ENCODE measurements at places on chromosomes 1 and 21. TPM values are rescaled to one million over a fixed set of nuclear protein-coding genes. Genes with fewer than 3 reads are reported as not detected.
A peak's percentile ranks its signal among the peaks of the same experiment; 100 is the strongest.

The B3GALT6 gene
- 22.5 TPM for polyA plus RNA-seq

The SLC25A34 gene
- 2.4 TPM for polyA plus RNA-seq

The SDC3 gene
- polyA plus RNA-seq: 31.2 TPM

The FRRS1 gene
- polyA plus RNA-seq: 10.8 TPM

The UBE2U gene
- polyA plus RNA-seq: 0.42 TPM

The FGGY gene
- polyA plus RNA-seq: 21.4 TPM

The FTCD gene
- 39.2 TPM for polyA plus RNA-seq

The DCST1 gene
- polyA plus RNA-seq: 0.32 TPM

The CR1 gene
- 15.4 TPM for polyA plus RNA-seq

The SLC44A5 gene
- 9.9 TPM for polyA plus RNA-seq

The GBP6 gene
- 0.06 TPM for polyA plus RNA-seq

The PAQR6 gene
- polyA plus RNA-seq: 5.1 TPM

The CACNA1S gene
- polyA plus RNA-seq: 0.44 TPM

GRCh38 chr1:41482001-41482765, 2.3 kb downstream of the EDN2 start:
- no peak for DNase-seq

GRCh38 chr1:248783367-248783766, 27.8 kb upstream of the LYPD8 start:
- DNase-seq: no peak

- DNase-seq: no peak
Observed at GRCh38 chr1:28328228-28328648, 602 bp upstream of the MED18 start.

GRCh38 chr1:91151702-91152101, 129.9 kb upstream of the ZNF644 start:
- DNase-seq: no peak

DNA sequence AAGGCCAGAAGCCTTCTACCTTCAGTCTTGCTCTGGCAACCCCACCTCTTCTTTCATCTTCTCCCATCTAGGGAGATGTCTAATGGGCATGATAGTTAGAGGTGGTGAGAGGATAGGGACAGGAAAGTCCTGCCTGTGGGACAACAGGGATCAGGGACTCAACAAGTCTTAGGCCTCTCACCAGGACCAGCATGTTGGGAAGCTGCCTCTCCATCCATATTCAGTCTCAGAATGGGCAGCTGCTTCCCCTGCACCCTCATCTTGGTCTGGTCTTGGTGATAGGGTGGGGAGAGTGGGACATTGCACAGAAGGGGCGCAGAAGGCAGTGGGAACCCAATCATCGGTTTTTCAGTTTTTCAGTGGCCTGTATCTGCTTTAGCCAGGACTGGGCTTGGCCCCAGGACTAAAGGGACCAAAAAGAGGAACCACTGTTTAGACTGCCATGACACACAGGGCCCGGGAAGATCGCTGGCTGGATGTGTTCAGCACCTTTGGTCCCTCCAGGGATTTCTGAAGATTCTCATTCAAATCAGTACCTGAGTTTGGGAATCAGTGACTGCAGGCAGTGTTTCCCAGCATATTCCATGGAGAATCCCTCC, 12.7 kb downstream of the RHEX start:
- no peak for DNase-seq

GRCh38 chr1:198837278-198838021, 198.6 kb downstream of the PTPRC start:
- DNase-seq: peak; percentile 41

DNA sequence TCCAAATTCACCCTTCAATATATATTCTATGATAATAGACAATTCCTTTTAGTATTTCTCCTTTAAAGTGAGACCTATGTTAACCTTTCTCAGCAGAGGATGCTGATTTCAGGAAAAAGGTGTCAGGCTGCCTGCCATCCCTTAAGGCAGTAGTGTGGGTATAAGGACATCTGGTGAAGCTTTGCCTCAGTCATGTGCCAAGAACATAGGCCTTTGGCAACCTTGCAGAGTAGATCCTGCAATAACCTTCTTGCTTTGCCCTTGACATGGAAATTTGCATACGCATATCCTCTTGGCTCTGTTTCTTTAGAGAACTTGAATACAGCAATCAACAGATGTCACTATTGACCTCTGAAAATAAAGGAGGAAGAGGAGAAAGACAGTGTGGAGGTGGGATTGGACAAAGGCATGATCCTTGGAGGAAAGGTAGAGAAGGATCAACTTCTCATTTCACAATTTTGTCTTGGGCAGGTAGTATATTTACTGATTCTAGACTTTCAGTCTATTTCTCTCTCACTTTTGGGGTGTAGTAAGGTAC, 21.1 kb upstream of the ZRANB2 start:
- no peak for DNase-seq

- DNase-seq: no peak
Observed at GRCh38 chr1:29700491-29700890, 464.2 kb downstream of the PTPRU start.

DNA sequence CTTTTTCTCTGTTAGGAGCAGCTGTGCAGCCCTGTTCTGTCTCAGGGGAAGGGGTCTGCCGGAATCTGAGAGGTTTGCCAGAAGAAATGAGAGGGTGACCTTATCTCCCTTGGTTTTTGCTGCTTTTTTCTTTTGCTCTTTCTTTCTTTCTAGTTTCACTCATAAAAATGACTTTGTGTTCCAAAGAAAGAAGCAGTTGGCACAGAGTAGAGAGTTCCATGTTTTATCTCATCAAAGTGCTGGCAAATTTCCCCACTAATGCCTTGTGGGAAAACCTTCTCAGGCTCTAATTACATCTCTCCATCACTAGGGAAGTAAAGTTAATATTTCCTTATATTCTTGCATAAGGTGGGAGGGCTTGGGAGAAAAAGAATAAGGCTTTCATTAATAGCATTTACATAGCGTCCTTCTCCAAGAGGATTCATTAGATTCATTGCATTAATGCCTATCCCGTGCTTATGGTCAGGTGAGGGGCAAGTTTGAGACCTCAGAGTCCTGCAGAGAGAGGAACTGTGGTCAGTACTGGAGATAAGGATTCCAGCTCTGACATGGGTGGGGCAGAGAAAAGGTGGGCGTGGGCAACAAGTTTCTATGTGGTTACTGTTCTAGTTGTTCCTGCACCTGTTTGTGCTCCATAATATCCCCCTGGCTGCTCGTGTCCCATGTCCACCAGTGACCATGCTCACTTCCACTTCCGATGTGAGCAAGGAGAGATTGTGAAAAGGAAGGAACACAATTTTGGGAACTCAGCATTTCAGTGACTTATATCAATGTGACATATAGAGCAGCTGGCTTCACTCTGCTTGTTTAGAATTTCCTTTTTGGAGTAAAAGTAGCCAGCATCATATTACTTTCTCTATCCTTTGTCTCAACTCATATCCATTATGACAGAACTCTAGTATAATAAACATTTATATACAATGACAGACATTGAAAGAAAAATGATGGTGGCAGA, 79.5 kb downstream of the DISC1 start:
- no peak for DNase-seq

DNA sequence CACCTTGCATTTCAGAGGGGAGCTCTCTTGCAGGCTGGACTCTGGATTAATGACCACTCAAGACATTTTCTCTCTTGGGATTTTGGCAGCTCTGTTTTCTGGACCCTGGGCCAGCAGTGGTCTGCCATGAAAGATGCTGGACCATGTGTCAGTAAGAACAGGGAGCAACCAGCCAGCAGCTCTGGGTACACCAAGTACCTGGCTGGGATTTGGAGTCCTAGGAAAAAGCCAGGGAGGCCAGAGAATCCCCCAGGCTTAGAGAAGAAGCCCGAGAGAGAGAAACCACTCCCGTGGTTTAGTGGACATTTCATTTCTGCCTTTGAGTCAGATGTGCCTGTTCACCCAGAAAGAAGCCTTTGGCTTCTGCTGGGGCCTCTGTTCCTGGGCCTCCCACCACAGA, 2.5 kb downstream of the NFASC start:
- no peak for DNase-seq

- DNase-seq: no peak
Observed at GRCh38 chr21:29403922-29404538, 105.3 kb downstream of the BACH1 start.

DNA sequence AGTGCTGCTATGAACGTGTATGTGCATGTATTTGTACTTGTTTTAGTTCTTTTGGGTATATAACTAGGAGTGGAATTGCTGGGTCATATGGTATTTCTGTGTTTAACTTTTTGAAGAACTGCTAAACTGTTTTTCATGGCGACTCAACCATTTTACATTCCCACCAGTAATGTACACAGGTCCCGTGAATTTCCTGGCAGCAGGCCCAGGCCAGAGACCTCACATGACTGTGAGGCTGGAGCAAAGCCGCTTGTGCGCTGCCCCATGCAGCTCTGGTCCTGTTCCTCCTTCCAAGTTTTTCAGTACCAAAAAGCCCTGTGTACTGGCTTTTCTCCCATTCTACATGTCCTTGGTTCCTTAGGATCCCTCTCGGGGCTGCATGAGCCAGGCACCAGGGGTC, 29.6 kb downstream of the ACOT11 start:
- no peak for DNase-seq

DNA sequence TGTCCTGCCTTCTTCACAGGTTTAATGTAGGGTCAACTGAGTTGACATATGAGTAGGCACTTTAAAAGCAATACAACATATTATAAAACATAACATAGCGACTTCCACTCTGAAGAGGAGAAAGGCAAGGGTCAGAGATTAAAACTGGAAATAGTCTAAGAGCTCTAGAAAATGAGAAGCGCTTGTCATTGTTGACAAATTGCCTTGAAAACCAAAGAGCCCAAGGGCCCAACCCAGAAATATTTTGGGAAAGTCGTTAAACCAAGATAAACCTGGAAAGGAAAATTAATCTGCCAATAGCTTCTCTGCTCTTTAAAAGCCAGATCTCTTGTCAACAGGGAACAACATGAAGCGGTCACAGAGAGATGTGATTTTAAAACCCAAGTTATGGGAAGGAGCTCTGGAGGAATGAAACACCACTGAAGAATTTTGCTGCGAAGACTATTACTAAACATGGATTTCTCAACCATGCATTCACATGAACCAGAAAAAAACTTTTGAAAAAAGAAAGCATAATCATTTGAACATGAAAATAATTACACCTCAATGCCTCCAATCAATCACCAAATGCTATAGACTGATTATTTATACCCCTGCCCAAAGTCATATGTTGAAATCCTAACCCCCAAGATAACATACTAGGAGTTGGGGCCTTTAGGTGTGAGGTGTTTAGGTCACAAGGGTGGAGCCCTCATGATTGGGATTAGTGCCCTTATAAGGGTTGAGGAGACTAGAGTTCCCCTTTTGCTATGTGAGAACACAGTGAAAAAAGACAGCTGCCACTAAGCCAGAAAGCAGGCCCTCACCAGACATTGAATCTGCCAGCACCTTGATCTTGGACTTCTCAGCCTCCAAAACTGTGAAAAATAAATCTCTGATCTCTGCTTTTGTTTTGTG, 33.0 kb upstream of the MTF1 start:
- DNase-seq: no peak

- no peak for DNase-seq
Observed at GRCh38 chr1:57158604-57158998, 192.8 kb upstream of the C8B start.

DNA sequence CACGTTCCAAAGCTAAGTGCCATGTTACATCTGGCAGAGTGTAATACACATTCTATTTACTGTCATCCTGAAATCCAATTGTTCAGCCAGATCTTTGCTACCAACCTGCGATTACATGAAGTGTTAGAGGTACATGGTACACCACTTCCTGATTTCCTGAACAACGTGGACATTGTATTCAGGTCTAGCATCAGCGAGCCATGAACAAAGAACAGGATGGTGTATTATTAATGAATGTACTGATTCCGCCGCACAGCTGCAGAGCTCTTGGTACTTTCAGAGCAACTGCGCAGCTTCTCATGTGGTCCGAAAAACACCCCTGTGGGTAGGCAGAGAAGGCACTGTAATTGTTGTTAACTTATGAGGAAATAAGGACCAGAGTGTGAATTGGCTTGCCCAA, 511.4 kb downstream of the AJAP1 start:
- DNase-seq: no peak

DNA sequence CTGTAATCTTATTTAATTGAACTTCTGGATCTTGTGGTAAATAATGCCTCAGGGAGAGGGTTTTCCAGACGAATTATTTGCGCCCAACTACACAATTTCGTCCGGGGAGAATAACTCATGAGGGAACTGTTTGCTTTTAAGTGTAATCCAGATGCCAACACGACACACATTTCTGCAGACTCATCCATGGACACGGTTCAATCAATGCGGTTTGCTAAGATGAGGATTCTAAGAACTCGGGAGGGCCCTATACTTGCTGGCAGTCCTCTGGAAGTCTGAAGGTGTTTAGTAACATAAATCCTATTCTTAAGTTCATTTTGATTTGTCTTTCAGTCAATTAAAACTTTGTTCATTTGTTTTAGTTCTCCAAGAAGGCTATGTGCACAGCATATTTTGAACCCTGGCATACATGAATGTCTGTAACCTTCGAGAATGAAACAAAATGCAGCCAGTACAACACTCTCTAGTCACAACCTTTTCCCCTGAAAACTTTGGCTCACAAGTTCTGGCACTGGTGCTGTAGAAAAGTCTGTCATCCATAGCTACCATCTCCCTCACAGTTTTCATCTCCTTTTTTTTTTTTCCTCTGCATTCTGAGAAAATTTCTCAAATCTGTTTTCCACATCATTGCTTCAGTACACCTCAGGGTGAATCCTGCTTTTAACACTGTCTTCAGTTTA, 38.8 kb downstream of the DIPK1A start:
- DNase-seq: no peak

- DNase-seq: peak; percentile 86
Observed at GRCh38 chr1:109792056-109792831, 28.5 kb upstream of the EPS8L3 start.

DNA sequence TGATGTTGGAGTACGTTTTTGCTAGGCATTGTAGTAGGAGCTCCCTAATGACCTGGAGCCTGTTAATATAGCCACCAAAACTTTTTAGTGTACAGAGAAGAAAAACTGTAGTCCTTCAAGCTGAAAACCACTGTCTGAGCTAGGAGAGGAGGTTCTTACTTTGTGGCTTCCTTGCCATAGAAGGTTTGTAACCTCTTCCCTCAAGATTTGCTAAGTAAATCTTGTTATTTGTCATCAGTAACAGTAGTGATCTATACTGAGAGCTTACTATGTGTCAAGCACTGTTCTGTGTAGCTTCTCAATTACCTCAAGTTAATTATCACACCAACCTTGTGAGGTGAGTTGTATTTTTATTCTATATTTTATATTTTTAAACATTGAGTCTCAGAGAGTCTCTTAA, 21.2 kb upstream of the LRRC8C start:
- no peak for DNase-seq

GRCh38 chr1:2176615-2177014, 18.0 kb downstream of the FAAP20 start:
- no peak for DNase-seq

GRCh38 chr1:41313661-41314131, 47.5 kb upstream of the FOXO6 start:
- no peak for DNase-seq

- DNase-seq: no peak
Observed at GRCh38 chr1:66518654-66519053, 15.3 kb upstream of the SGIP1 start.

GRCh38 chr21:36860736-36861594, 105.5 kb downstream of the HLCS start:
- DNase-seq: no peak

- no peak for DNase-seq
Observed at GRCh38 chr21:37128076-37128475, 55.0 kb downstream of the TTC3 start.
